CD4-positive, alpha-beta T cell treated with Interleukin-15 for 1 hour (primary cell): ENCODE measurements at places on chromosomes 1 and 21.
A peak's percentile ranks its signal among the peaks of the same experiment; 100 is the strongest.

DNA sequence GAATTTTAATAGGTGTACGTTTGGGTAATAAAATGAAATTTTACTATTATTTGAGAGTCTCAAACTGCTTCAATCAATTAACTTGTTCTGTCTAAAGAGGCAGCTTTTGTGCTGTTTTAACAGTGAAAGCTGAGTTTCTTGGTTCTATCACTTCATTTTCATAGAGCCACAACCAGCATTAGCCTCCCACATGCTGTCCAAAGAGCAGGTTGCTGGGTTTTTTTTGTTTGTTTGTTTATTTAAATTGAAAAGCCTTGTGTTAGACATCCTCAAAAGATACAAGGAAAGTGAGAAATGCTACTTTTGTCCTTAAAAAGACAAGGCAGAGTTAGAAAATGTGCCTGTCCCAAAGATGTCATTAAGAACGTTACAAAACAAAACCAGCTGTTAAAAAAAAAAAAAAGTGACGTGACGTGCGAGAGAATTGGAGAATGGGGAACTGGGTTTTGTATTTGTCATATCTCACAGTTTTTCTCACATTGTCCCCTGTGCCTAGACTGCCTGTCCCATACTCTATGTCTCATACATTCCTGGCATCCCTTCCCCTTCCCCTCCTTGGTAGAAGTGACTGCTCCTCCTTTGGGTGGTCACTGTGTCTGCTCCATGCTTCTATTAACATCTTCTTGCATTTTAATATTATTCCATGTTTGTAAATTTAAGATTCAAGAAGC is 63.1 kb upstream of the CD34 start:
- no peak for DNase-seq

DNA sequence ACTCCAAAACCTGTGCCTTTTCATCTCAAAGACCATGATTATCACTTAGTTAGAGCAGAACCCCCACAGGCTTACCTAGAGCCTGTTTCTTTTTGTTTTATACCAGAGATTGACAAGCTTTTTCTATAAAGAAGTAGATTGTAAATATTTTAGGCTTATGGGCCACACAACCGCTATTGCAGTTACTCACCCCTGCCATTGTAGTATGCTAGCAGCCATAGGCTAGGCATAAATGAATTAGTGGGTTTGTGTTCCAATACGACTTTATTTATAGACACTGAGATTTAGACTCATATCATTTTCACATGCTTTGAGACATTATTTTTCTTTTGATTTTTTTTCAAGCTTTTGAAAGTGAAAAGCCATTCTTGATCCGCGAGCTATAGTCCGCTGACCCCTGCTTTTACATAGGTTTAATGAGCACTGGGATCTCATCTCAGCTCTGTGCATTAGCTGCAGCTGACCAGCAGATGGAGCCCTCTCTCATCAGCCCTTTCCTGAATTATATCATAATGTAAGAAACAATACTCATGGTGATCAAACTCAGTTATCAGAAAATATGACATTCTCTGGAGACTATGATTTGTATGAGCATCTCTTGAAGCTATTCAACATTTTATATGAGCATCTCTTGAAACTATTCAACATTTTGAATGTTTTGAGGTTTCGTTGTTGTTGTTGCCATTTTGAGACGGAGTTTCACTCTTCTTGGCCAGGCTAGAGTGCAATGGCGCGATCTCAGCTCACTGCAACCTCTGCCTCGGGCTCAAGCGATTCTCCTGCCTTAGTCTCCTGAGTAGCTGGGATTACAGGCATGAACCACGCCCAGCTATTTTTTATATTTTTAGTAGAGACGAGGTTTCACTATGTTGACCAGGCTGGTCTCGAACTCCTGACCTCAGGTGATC is 111.9 kb upstream of the L1TD1 start:
- no peak for DNase-seq

DNA sequence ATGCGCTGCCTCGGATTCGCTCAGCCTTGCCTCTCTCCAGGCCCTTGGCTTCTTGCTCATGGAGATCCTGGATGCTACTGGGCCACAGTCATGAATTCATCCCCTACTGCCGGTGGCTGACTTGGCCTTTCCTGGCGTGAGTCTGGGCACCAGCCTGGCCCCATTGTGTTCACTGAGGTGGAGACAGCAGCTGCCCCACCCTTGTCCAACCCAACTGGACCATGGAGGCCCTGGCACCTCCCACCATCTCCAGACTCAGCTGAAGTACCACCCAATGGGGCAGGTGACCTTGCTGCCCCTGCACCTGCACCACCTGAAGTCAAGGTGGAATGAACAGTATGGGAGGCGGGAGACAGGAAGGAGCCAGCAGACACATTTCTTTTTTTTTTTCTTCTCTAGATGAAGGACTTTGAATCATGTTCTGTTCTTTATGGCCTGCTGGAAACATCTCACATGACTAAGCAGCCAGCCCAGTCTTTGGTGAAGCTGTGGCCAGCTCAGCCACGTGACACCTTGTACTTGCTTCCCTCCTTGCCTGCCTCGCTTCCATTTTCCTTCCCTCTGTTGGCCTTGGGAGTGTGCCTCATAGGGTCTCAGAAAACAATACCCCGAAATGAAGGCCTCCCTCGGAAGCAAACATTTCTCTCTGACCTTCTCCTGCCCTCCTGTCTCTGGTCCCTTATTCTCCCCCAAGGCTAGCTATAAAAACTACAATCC is 3.8 kb upstream of the SLC30A2 start:
- DNase-seq = no peak

DNA sequence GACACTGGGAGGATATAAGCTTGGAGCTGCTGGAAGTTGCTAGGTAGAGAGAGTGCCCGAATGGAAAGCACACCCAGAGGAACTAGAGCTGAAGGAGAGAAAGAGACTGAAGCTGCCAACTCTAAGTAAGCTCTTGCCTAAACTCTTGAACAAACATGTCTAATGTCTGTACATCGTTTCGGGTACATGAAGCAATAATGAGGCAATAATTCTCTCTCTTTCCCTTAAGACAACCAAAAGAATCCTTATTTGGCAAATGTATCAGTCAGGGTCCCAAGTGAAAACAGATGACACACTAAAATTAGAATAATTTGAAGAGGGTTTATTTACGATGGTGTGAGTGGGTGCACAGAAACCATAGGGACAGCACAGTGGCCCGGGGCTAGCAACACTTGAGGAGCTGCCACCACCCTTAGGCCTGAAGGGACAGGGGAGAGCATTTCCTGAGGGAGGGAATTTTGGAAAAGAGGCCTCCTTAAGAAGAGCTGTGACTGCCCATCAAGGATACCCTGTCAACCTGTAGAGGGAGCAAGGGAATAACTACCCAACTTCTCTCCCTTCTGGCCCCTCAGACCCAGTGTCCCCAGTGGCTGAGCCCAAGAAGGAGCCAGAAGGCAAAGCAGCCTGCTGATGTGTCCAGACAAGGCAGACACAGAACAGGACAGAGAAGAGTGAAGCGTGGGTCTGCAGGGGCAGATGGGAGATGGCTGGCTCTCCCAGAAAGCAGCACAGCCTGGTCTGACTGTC is 36.1 kb upstream of the KHDRBS1 start:
- DNase-seq = no peak

DNA sequence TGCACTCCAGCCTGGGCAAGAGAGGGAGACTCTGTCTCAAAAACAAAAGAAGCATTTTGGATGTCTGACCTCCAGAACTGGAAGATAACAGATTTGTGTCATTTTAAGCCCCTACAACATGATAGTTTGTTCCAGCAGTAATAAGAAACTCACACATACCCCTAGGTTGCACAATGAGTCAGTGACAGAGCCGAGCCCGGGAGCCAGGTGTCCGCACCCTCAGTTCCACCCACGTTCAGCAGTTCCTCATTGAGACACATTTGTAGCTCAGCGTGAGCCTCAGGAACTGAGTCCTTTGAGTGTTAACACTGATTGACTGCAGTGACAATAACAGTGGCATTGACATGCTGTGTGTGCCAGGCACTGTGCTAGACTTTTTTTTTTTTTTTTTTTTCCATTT is 19.8 kb downstream of the LRRC38 start:
- DNase-seq = no peak

DNA sequence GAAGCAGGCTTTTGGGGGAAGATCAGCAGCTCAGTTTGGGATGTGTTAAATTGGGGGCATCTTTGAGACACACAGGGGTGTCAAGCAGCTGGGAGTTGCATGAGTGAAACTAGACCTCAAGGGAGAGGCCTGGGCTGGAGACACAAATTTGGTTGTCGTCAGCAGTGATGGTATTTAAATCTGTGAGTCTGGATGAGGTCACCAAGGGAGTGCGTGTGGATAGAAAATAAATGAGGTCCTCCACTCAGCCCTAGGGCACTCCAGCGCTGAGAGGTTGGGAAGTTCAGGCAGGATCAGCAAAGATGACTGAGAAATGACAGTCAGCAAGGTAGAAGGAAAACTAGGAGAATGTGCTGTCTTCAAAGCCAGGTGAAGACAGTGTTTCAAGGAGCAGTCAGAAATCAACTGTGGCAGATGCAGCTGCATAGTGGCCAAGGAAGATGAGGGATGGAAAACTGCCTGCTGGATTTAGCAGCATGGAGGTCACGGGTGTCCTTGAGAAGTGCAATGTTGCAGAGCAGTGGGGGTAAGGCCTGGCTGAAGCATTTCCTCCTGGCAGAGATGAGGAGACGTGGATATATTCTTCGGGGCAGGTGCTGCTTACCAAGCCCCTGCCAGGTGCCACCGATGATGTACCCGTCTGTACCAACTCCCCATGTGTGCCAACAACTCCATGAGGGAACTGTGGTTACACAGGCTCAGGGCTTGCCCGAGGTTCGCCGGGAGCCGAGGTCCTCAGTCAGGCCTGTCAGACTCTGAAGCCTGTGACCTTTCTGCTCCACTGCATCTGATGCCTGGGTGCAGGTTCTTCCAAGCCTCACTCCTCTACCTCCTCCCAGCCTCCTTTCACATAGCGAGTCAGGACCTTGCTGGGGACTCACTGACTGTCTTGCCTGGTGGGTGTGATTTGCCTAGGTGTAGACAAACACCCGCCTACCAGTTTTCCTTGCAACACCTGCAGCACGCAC is 11.3 kb downstream of the MAP7D1 start:
- DNase-seq = no peak

DNA sequence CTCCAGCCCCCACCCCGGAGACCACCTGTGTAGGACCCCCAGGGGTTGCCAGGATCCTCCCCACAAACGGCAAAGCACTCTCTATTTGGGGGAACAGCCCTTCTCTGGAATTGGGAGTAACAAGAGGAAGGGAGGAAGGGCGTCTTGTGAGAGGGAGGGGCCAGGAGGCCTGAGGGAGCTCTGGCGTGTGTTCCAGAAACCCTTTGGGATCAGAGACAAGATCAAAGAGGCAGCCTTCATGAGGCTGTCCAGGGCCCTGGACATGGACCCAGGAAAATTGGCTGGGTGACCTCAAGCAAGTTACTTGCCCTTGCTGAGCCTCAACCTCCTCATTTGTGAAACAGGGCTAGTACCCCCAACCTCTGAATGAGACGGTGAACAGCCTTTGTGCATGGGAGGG is 18.1 kb upstream of the ECE1 start:
- no peak for DNase-seq

- no peak for DNase-seq
These were observed 203.0 kb downstream of the SLC35F3 start for GRCh38 chr1:234107416-234108021.

DNA sequence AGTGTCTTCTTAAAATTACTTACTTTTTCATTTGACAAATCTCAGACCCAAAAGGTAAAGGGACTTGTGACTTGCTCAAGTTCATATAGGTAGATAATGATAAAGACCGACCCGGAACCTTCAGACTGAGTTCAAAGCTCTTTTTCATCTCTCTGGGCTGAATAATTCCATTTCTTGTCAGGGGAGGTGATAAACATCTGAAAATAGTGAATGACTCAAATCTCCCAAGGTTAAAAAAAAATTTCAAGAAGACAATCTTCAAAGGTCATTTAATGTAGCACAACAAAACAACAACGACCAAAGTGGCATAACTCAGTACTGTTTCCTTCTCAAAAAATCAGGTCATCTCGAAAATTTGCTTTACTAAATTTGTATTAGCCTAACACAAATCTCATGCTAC is 20.6 kb downstream of the LUZP1 start:
- no peak for DNase-seq

- peak; percentile 53 for DNase-seq
These were observed 26.8 kb downstream of the TMEM201 start for GRCh38 chr1:9615316-9616063.

DNA sequence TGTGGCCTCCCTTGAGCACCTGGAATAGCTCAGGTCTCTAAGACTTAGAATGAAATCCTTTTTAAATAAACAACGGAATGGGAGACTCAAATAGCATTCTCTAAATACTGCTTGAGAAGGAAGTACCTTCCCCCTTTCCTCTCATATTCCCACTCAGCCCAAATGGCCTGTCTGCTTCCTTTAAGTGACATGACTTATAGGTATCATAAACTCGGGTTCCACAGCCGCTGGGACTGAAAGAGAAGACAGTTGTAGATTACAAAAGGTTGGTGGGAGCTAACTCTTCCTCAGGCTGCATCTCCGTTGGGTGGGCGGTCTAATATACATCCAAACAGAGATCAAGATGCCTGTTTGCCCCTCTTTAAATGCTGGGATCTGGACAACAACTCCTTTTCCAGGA is 1.2 kb upstream of the HMCN1 start:
- DNase-seq = no peak
